ENCODE measurements at places on chromosomes 7 and 10.
A peak's percentile ranks its signal among the peaks of the same experiment; 100 is the strongest.

DNA sequence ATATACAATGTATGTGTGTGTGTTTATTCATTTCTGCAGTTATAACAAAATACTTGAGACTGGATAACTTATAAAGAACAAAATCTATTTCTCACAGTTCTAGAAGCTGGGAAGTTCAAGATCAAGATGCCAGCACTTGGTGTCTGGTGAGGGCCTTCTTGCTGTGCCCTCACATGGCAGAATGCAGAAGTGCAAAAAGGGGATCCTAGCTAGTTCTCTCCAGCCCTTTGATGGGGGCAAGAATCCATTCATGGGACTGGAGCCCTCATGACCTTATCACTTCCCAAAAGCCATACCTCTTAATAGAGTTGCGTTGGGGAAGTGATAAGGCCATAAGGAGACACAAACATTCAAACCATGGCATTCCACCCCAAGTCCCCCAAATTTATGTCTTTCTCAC is 8.4 kb downstream of the GRB10 start:
- DNase-seq, result no peak

GRCh38 chr7:87886875-87887274 is 10.6 kb downstream of the DBF4 start:
- peak; percentile 54 for DNase-seq

- no peak for DNase-seq
These were observed 70.1 kb downstream of the CDK14 start for GRCh38 chr7:90666186-90666585.

DNA sequence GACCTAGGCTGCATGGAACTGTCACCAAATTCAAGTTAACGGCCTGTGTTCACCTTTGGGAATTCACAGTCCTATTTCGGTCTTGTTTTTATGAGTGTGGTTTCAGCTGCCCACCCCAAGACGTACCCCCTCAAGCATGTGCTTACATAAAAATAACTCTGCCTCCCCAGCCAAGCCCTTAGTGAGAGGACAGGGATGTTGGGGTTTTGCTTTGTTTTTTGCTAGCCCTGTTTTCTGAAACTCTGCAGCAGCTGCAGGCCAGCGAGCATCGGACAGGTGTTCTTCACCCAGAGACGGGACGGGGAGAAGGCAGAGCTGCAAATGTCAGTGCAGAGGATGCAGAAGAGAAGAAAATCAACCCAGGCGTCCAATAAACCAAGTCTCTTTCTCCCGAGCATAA is 13.5 kb downstream of the CHST15 start:
- no peak for DNase-seq

DNA sequence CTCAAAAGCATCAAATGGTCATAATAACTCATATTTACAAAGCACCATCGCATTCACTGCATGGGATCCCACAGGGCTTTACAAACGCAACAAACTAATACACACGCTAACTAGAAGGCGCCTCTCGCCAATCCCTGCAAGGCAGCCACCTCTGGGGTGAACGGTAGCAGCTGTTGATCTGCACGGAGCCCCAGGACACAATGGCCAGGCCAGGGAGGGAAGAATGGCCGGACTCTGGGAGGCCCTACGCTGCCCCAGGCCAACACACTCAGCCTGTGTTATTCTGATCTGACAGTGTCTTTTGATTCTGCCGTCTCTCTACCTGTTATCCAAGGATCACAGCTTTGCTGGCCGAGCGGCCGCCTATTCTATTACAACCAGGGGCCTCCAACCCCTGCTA is 41.8 kb downstream of the HABP2 start:
- no peak for DNase-seq

- no peak for DNase-seq
These were observed 228.6 kb upstream of the TMEM72 start for GRCh38 chr10:44682507-44682906.

GRCh38 chr10:120429395-120429794 is 27.6 kb upstream of the PLPP4 start:
- no peak for DNase-seq

DNA sequence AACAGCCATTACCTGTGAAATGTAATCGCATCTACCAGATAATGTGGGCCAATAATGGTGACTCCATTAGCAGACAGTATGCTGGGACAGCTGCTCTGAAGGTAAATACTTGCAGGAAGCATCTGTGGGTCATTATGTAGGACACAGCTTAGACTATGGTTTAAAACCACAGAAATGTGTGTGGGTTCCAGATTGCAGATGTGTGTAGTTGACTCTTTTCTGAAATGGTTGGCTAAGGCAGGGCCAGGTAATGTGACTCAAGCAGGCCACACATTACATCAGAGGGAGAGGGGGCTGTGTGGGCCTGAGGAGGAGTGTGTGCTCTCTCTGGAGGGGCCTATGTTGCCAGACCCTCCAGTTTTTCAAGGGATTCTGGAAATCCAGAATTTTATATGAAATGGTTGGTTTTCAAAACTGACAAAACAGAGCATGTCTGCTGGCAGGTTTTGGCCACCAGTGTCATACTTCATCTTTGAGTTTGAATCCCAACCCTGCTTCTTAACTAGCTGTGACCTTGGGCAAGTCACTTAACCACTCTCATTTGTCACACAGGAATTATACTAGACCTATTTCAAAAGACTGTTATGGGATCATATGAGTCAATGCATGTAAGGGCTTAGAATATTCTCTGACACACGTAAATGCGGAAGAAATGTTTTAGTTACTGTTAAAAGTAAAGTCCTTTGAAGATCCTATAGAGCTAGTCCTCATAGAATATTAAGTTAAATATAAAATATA is 64.5 kb downstream of the MCMBP start:
- no peak for DNase-seq

GRCh38 chr10:110778211-110778610 is 93.5 kb upstream of the PDCD4 start:
- DNase-seq, result no peak

DNA sequence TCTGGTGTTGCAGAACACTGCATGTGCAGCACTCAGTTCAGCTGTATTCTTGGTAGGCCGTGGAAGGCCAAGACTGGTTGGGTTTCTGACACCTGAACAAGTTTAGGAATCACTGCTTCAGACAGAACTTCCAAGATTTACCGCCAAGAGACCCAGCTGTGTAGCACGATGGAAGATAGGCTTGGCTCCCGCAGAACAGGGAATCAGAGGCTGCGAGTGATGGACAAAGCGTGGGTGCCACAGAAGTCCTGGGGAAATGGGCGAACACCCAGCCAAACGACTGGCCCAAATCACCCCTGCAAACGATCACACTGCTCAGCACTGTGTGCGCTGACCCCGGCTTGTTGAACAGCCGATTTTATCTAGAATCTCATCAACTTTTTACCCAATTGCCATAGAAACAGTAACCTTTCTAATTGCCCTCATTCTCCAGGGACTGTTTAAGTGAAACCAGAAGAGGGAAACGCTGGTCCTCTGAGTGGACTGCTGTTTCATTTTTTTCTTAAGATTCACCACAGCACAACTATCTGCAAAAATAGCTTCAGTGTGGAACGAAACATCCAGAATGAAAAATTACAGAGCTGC is 17.9 kb downstream of the ZFAND2A start:
- no peak for DNase-seq

- DNase-seq, result no peak
These were observed 253.1 kb downstream of the PTEN start for GRCh38 chr10:88116481-88116880.

DNA sequence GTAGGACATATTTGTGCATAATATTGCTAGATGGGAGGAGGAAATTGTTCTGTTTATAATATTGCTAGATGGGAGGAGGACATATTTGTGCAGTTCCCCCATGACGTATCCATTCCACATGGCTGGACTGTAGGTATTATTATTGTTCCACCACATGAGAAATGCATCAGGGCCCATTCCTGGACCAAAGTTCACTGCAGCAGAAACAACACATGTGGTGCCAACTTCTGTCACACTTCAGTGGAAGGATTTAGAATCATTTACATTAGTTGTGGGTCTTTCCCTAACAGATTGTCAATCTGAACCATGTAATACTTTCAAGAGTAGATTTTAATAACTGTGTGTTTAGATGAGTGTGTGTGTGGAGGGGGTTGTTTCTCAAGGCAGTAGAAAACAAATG is 32.7 kb upstream of the MACC1 start:
- no peak for DNase-seq

GRCh38 chr7:159149488-159149887 is 4.8 kb upstream of the VIPR2 start:
- no peak for DNase-seq

DNA sequence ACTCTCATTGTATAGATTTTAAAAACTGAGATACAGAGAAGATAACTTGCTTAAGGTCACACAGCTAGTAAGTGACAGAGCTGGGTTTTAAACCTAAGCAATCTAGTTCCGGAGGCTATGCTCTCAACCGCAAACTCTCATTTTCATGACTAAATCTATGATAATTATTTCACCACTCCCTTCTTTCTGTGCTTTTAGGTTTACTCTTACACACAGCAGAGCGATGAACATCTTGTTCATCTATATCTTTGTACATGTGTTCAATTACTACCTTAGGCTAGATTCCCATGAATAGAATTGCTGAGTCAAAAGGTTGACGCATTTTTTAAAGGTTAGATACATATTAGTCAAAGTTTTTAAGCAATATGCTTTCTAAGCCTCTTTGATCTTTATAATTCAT is 154.8 kb downstream of the CHN2 start:
- DNase-seq, result no peak

DNA sequence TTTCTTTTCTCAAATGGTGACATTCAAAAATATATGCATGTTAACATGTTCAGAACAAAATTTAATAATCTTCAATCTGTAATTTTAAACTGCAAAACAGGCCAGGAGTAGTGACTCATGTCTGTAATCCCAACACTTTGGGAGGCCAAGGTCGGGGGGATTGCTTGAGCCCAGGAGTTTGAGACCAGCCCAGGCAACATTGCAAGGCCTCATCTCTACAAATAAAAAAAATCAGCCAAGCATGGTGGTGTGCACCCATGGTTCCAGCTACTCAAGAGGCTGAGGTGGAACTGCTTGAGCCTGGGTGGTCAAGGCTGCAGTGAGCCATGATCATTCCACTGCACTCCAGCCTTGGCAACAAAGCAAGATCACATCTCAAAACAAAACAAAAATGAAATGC is 394.3 kb downstream of the PARD3 start:
- DNase-seq, result no peak

GRCh38 chr7:78020874-78021249 is 222.3 kb downstream of the PHTF2 start:
- no peak for DNase-seq

DNA sequence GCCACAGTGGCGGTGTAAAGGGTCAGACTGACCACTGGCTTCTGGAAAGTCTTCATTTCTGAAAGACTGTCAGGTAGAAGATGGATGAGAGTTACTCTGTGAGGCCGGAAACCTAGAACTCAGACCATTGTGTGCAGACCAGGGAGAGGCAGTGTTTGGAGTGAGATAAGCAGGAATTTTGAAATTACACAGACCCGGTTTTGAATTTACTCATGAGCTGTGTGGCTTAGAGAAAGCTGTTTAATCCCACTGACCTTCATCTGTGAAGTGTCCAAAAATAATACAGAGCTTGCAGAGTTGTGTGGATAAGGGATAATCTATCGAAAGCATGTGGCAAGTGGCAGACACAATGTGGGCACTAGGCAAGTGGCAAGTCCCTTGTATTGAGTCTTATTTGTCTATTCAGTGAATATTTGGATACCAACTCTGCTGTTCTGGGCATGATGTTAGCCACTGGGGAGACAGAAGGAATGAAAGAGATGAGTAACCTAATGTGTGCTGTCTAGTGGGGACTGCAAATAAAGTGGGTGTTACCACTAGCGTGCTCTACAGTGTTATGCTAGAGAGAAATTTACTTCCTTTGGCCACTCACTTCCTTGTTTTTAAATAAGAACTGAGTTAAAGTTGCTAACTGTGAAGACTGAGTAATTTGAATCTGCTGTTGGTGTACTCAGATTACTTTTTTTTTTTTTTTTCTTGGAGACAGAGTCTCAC is 69.4 kb downstream of the KIAA1217 start:
- no peak for DNase-seq

DNA sequence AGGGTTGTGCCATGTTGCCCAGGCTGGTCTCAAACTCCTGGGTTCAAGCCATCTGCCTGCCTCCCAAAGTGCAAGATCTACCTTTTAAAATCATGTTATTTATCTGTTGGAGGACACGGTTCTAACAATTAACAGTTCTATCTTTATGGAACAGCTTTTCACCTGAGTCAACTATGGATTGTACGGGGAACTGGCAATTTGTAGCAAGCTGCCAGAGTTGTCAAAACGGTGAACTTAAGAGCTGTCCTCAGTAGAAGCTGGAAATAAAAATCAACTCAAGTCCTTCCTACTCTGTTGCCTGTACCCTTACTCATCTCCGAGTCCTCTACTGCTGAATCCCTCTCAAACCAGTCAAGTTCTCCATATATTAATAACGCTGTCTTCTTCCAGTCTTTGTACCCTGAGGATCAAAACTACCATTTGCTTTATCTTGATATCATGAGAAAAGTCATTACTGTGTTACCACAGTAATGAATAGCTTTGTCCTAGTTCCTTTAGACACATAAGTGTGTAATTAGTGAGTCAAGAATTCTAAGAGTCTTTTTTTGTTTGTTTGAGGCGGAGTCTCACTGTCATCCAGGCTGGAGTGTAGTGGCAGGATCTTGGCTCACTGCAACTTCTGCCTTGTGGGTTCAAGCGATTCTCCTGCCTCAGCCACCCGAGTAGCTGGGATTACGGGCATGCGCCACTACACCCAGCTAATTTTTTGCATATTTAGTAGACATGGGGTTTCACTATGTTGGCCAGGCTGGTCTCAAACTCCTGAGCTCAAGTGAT is 28.2 kb downstream of the HBP1 start:
- no peak for DNase-seq

DNA sequence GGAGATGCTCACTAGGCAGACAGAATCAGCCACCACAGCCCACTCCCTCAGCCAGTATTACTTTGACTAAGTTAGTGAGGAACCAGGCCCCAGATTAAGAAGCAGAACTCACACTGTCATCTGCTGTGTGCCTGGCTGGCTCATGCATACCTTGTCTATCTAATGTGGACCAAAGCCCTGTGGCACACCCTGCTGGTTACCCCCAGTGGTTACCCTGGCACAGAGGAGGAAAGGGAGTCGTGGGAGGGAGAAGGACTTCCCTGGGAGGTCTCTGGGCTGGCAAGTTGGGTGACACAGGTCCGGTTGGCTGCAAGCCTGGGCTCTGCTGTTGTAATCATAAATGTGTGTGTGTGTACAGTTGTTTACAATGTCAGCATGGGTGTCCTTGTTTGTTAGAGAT is 7.5 kb upstream of the SH2D4B start:
- DNase-seq, result peak; percentile 34

- DNase-seq, result no peak
These were observed 235.2 kb upstream of the GRB10 start for GRCh38 chr7:51017576-51018535.

- DNase-seq, result no peak
These were observed 115.4 kb downstream of the BTAF1 start for GRCh38 chr10:92038949-92039348.

GRCh38 chr7:129828989-129829736 is 123.6 kb downstream of the UBE2H start:
- no peak for DNase-seq

Measured in CD4-positive, alpha-beta T cell treated with Interleukin-12 subunit alpha and Interleukin-12 subunit beta, for 1 hour (primary cell).